Effector memory CD4-positive, alpha-beta T cell (primary cell): ENCODE measurements at places on chromosomes 12 and 14.

- DNase-seq, result no peak
These were observed at the start of gene GPR68 for GRCh38 chr14:91244501-91244901. GPR68 (minus strand) TSS chr14:91244704; CDS start chr14:91235050, 9,654 bp downstream.

DNA sequence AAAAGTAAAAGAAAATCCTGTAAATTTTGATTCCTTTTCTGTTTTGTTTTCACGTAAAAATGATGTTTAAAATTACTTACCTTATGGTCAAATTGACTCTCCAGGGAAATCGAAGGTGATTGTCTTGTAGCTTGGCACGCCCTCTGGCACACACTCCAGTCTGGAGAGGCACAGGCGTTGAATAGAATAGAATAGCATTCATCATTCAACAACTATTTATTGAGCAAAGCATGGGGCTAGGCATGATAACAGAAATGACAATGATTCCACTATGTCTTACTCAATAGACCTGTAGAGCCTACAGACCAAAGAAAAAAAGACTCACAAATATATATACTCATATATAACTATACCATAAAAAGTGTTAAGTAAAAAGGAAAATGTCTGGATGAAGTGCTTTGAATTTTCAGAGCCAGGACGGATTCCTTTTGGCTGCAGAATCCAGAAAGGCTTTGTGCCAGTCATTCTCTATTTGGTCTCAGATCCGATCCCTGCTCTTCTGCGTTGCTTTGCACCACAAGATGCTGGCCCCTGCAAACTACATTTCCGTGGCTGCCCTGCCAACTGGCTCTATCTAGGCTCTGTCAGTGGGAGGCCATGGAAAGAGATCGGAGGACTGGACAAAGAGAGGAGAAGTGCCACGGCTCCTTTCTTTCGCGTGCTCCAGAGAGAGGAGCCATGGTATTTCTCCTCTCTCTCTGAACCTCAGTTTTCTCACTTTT, 231.8 kb downstream of the CRADD start:
- DNase-seq, result no peak

GRCh38 chr12:114045349-114045748, 79.2 kb upstream of the RBM19 start:
- DNase-seq, result no peak

GRCh38 chr14:31059152-31059924, 33.2 kb upstream of the STRN3 start:
- no peak for DNase-seq

DNA sequence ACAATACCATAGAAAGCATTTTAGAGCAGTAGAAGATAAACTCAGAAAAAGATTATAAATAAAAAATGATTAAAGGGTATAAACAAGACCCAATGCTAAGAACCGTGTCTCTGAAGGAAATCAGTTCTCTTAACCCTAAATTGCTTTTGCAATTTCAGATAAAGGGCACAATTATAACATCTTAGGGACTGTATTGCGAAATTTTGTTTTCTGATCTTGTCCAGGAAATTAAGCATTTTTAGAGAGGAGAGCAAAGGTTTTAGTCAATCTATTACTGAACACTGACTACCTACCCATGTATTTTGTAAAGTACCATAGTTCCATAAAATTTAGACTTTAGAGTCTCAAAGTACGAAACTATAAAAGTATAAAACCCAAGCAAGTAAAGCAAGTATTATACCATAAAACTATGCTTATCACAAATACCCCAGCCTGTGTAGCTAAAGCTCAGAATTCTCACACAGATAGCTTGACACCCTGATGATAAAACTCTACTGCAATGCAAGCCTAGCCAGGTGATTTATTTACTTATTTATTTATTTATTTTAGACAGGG, 6.8 kb upstream of the CHPT1 start:
- no peak for DNase-seq

- no peak for DNase-seq
These were observed 25.7 kb downstream of the NUAK1 start for GRCh38 chr12:106113042-106113441.

GRCh38 chr12:116718655-116719454, 19.0 kb downstream of the SPRING1 start:
- no peak for DNase-seq

DNA sequence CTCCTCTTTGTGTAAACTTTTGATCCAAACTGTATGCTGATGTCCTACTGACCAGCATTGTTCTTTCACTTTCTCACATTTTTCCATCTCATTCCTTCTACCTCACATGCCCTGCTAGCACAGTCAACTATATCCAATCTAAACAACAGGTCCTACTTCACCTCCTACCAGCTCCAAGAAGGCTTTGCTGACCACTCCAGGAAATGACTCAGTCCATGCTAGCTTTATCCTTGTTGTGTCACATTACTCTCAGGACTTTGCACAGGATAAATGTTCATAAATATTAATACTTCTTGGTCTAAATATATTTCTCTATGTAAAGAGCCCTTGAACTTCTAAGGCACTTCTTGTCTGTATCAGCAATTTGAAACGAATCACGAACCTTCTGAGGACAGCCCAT, 64.9 kb upstream of the PCED1B start:
- no peak for DNase-seq

GRCh38 chr14:75499084-75499875, 23.0 kb upstream of the BATF start:
- no peak for DNase-seq

DNA sequence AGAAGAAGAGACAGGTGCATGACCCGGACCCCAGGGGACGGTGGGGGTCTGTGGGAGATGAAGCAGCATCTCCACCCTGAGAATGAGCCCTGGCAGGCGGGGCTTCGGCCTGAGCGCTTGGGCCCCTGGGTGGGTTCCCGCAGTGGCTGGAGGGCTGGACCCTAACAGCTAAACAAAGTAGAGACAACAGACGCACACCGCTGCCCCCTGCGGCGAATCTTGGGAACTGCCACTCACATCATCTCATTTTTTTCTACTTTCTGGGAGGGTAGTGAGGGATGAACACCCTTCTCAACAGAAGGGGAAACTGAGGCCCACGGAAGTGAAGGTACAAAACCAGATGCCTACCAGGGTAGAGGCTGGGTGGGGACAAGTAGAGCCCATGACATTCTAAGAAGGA, 104.7 kb downstream of the RFLNA start:
- DNase-seq, result no peak

- DNase-seq, result no peak
These were observed 1101.4 kb downstream of the BCL11B start for GRCh38 chr14:98170575-98170974.

DNA sequence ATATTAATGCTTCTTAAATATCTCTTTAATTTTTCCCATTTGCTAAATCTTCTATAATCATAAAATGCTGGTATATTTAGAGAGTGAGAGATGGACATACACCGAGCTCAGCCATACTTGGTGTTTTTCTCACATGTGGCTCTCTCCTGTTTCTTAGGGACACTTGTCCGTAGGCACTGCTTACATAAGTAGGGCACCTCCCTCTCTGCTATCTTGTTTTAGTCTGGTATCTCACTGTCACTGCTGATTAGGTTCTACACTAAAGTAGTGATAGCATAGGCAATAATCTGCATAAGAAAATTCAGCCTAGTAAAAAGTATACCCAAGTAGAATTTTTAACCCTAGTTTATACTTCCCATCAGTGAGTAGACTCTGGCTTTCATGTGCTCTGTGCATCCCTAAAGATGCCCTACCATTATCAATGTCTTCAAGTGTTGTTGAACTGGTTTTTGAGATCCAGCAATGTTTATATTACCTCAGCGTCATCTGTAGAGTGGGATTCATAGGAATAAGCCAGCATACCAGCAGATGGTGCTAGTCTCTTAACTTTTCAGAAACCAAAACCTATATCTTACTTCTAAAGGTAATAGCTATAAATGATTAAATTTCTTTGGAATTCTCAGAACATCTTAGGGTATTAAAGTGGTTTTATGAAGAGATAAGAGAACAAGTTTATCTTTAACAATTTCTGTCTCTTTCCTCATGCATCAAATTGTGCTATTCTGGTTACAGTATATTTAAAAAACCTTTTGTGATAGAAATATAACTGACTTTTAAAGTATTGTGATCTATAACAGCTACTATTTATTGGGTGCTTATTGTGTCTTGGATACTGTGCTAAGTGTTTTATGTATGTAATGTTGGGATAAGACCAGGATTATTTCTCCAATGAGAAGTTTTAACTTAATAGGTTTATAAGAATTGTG, 32.9 kb downstream of the ARID2 start:
- DNase-seq, result no peak

DNA sequence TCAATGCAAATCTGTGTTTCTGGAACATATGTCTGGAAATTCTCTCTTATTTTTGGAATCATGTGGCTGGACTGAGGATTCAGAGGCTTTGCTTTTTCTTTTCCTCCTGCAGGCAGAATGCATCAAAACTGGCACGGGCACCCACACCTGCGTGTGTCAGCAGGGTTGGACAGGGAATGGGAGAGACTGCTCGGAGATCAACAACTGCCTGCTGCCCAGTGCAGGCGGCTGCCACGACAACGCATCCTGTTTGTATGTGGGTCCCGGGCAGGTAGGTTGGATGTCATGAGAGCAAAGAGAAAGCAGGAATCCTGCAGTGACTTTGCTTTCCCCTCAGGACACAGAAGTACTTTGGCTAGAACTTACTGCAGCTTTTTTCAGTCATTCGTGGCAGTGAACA, 90.3 kb downstream of the STAB2 start:
- DNase-seq, result no peak

DNA sequence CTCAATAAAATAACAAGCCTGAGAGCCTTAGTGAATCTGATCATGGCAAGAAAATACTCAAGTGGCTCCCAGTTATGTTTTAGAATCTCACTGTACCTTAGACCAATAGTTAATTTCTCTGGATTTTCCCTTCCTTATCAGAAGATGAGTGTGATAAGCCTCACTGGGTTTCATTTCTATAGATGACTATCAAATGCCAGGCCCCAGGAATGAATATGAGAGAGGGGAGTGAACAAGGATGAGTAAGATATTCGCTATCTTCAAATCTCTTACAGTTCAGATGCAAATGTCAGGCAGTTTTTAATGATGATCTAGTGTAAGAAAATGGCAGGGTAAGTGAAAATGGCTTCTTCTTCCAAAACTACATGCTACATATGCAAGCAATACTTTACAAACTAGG, 26.1 kb upstream of the OR10P1 start:
- DNase-seq, result no peak

DNA sequence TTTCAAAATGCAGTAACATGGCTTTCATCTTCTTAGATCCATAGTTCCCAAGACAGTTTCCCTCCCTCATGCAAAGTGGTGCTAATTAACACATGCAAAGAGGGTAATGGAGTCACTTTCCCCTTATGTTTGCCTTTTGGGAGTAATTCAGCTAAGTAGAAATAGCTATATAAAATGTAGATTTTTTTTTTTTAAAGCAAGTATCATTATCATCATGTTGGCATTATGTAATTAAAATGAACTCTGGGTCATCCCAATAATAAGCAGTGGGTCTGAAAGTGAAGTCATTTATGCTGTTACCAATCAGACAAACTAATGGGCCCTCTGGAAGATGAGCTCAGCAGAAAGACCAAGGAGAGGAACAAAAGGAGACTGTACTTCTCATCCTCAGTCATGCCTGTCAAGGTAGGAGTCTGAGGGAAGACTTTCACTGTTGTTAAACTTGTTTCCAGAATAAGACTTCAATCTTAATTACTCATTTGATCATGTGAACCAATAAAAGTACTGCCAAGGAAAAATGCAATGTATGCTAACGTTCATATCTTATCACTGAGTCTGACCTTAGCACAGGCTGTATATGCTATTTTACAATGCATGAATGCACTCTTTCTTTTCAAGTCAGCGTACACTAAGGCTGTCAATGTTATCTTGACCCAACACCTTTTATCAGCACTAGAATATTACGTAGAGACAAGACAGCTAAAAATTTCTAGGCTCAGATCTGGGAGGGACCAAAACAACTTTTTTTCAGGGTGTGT, 26.8 kb downstream of the AREL1 start:
- DNase-seq, result no peak

- DNase-seq, result no peak
These were observed 12.7 kb downstream of the RFC5 start for GRCh38 chr12:118029166-118029565.

DNA sequence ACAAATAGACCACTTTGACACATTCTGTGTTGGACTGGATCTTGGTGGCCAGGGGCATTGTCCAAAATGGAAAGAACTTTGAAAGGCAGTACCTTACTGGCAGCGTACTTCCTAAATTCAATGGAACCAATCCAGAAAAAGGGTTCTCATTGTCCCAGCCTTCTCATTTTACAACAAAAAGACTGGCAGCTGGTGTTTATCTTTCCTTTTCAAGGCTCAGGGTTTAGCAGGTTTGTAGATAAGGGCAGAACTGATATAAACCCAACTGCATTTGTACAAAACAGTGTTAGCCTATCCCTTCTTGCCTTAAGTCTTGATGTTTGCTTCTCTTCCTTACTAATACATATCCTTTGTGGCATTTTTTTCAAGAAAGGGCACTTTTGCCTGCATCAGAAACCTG, 7.7 kb downstream of the THAP2 start:
- DNase-seq, result no peak

- DNase-seq, result no peak
These were observed 139.7 kb downstream of the RIMBP2 start for GRCh38 chr12:130576371-130576816.

DNA sequence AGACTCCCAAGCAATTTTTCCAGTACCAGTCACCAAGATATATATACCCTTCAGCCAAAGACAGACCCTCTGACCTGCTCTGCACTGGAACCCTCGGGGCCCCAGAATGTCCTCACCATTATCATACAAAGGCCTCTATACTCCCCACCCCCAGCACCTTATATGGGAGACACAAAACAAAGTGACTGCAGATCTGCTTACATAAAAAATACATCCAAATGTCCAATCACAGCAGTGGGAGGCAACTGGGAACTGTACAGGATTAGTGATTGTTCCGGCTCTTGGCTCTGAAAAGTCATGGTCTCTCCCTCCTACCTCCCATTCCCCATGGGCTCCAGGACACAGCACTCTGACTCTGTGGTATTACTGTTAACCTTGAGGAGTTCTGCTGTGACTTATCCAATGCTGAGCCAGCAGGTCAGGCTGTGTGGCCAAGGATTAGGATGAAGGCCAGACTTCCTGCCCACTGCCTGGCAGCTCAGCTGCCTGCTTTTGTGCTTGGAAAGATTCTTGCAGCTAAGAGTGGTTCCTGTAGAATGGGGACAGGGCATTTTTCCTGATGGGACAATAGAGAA, 13.7 kb downstream of the OXA1L start:
- DNase-seq, result no peak

GRCh38 chr14:93033983-93034670, 81.6 kb downstream of the ITPK1 start:
- DNase-seq, result no peak

DNA sequence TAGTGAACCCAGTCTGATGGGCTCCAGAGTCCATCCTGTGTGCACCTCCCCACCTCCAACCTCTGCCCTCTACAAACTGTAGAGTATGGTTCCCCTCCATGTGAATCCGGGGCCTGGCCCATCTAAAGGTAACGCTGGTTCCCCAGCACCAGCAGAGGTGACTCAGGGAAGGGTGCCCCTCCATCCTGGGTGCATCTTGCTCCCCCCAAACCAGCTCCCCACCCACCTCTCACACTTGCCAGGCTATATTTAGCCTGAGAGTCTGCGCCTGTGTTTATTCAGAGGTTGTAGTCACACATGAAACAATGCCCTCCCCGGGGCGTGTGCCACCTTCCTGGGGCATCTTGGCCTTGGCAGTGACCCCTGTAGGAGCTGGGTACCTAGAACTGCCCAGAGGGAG, 26.2 kb downstream of the RASAL1 start:
- no peak for DNase-seq

- DNase-seq, result no peak
These were observed 364.7 kb downstream of the BCAT1 start for GRCh38 chr12:24584032-24584675.
